Stimulated activated CD4-positive, alpha-beta T cell treated with anti-CD3 and anti-CD28 coated beads, Interleukin-12 subunit alpha, Interleukin-12 subunit beta, amount 100 ng/mL, for 48 hours (primary cell): ENCODE measurements at places on chromosomes 5 and 9.

DNA sequence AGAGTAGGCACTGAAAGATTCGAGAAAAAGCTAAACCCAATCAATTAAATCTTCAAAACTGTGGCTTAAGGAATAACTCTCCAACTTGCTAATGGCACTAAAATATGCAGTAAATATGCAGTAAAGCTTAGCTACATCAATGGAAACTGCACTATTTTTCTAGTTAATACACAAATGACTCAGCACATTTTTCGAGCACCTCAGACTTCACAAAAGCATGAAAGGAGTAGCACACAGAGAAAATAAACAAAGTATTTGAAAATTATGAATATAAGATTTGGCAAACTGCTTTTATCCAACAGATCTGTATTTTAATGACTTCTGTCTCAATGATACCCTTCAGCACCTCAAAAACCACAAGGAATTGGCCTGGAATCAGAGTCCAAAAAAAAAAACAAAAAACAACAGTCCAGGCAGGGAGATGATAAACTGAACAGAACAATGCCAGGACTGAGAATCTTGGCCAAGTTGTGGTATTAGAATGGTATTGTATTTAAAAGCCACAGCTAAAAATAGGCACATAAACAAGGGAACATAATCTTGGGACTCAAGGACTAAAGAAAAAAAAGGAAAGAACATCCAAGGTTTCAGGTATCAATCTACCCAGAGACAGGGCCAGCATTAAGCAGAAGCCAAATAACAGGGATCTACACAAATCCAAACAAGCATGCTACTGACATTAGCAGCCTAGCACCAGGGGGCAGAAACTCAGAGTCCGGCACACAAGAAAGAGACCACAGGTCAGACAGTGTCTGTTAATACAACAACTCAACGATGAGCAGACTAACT lies 21.4 kb downstream of the TMEM245 start:
- no peak for DNase-seq

- DNase-seq = peak; percentile 20
Measured at GRCh38 chr9:136138566-136138965, 19.9 kb upstream of the TMEM250 start.

DNA sequence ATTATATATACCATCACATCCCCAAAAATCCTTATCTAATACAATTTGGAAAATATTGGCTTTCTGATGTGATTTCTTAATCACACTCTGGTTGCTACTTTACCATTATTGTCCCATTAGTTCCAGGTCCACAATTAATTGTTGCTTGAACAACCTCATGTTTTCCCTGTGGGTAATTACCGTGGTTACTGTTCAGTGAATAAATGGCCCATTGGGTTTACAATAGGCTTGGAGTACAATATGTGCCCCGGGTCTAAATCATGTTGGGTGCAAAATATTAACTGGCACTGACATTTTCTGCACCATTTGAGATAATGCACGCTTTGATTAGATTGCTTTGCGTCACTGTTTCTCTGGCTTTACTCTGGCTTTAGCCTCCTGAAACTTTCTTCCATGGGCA lies 163.7 kb downstream of the GABBR2 start:
- DNase-seq = no peak

GRCh38 chr9:109238655-109239054 lies 71.6 kb upstream of the FRRS1L start:
- DNase-seq = no peak

GRCh38 chr5:7213525-7213924 lies 182.4 kb upstream of the ADCY2 start:
- no peak for DNase-seq

DNA sequence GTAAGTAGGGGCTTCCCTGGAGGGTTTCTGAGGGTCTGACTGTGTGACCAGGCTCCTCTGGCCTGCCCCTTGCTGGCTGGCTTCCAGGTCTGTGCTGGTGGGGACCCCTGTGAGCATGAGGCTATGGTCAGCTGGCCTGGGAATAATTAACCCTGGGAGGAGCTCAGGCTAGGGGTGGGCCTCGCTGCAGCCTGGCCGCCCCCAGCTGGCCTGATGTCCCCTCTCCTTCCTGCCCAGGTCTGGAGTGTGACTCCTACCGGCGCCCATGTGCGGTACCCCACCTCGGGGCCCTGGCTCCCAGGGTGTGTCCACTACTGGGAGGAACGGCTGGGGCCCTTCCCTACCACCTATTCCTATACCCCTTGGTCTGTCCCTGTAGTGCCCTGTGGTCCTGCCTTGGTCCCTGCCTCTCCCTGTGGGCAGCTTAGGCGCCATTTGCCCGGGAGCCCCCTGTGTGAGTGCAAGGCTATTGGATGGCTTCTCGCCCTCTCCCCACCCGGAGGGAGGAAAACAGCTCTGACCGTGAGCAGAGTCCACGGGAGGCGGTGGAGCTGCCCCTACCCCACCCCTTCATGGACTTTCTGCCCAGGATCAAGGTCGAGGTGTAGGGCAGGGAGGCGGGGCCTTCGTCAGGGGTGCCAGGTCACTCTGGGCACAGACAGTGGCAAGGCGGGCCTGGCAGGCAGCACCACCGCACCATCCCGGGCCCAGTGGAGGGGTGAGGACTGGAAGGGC lies 9.4 kb downstream of the RXRA start:
- DNase-seq = no peak

- no peak for DNase-seq
Measured at GRCh38 chr5:82561797-82562196, 283.6 kb upstream of the RPS23 start.

DNA sequence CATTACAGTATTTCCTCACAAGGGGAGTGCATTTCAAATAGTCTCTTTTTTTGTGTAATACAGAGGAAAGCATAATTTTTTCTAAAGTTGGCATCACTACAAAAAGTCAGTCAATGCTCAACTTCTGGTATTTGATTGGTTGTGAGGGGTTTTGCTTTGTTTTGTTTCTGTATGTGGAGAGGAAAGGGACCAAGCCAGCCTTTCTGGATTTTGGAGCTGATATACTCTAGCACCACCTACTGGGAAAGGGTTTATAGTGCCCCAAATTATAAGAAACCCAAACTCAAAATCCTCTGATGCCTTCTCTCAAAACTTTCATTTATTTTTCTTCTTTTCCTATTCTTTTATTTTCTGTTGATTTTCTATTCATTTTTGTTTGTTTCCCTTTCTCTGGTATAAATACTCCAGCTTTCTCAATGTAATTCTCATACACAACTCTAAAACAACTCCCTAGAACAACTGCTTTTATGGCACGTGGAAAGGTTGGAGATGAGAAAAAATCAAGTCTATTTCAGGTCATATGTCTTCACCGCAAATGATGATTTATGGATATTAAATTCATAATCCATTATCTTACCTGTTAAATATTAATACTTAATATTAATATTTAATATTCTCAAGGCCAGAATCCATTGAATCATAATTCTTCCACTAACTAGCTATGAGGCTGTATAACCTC lies 69.5 kb upstream of the ANXA1 start:
- no peak for DNase-seq

- no peak for DNase-seq
Measured at GRCh38 chr5:41770799-41771198, 99.4 kb downstream of the OXCT1 start.

GRCh38 chr9:35618854-35619799 lies 914 bp upstream of the CD72 start:
- DNase-seq = peak; percentile 21

GRCh38 chr5:160269017-160269416 lies 39.7 kb downstream of the FABP6 start:
- DNase-seq = no peak

GRCh38 chr5:133366438-133366837 lies 245.9 kb downstream of the FSTL4 start:
- DNase-seq = no peak

GRCh38 chr5:73895471-73895870 lies 269.5 kb downstream of the ARHGEF28 start:
- DNase-seq = no peak

DNA sequence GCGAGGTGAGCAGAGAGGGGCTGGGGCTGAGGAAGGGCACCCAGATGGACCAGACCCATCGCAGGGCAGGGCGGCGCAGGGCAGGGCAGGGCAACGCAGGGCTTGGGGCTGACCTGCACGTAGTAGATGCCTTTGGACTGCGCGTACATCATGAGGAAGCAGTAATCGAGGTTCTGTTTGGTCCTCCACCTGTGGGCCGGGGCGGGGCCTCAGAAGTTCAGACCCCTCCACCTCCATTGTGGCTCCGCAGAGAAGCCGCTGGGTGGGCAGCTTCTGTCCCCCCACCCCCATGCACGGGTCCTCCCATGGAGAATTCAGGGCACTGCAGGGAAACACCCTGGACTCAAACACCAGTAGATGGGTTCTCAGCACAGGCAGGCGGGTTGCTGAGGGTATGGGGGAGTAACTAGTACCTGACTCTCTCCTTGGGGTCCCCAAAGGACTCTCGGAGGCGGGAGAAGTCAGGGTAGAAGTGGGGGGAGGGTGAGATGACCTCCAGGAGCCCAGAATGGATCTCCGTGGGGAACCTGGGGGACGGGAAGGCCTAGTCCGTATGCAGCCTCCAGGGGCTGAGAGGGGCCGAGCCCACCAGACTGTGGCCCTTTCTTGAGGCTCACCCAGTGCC lies 6.4 kb downstream of the LTC4S start:
- no peak for DNase-seq

DNA sequence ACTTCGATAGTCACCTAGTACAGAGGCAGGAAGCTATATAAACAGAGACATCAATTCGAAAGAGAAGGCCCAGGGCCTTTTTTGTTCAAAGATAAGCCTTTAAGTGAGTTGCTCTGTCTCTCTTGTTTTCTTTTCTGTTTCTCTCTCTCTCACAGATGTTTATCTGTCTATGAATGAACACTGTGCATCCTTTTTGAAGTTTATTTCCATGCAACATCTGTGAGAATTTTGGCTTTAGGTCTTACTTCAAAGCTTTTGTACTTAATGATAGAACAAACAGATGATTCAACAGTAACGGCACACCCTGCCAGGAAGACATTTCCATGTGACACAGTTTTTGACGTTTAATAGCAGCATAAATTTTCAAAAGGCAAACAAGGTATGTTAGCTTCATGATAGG lies 1413.1 kb upstream of the CDH6 start:
- no peak for DNase-seq

- DNase-seq = no peak
Measured at GRCh38 chr5:122743261-122743660, 31.6 kb upstream of the SNX2 start.

- DNase-seq = no peak
Measured at GRCh38 chr5:65290677-65291076, 191.0 kb downstream of the ADAMTS6 start.

DNA sequence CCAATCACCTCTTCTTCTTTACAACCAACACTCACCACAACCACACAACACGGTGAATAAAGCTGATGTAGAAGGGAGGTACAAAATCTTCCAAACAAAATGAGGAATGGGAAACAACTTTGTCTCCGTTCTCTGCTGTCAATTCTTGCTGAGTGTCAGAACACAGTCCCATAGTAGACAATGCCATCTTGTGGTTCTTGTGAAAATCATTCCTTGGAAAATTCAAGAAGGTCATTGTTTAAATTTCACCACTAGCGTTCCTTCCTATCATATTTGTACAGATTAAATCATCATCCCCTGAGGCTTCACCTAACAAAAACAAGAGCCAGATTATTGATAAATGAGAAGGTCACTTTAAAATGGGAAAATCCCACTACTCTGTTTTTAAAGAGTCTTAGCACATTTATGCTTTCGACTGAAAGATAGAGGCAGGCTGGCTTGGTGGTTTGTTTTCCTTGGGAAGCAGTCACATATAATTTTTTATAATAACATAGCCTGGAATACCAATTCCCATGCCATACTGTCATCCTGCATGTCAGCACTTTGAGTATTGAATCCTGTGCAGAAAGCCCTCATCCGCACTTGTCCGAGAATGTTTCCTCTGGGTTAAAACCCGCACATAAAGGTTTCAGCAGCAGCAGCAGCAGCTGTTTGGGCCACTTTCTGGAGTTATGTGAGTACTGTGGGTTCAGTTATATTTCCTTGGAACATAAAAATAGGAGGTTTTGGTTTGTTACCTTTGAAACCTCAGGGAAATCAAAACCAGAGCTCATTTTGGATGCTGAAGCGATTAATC lies 395.0 kb upstream of the SMARCA2 start:
- DNase-seq = no peak

- no peak for DNase-seq
Measured at GRCh38 chr5:135269199-135269598, 129.8 kb downstream of the MACROH2A1 start.

- no peak for DNase-seq
Measured at GRCh38 chr5:149267241-149267973, 4.3 kb upstream of the AFAP1L1 start.

GRCh38 chr9:30774326-30774725 lies 1610.1 kb upstream of the ACO1 start:
- DNase-seq = no peak

DNA sequence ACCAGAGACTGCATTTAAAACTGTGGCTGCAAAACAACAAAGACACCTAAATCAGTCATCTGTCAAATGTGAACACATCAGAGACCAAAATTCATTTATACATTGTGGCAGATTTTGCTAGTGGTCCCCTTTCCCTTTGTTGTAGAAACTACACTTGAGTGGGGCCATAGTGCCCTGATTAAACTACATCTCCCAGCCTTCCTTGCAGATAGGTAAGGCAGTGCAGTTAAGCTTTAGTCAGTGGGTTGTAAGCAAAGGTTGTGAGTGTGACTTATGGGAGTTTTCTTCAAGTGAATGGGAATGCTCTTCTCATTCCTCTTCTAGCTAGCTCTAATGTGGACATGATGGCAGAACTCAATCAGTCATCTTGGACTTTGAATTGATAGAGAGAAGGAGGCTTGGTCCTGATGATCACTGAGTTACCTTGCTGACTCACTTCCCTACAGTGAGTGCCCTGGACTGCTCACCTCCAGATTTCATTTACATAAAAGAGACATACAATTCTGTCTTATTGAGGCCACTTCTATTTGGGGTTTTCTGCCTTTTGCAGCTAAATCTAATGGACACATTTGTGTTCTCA lies 35.2 kb upstream of the SPARC start:
- no peak for DNase-seq

GRCh38 chr9:31188496-31188895 lies 1195.9 kb upstream of the ACO1 start:
- DNase-seq = no peak

- no peak for DNase-seq
Measured at GRCh38 chr5:125228363-125229070, 482.1 kb upstream of the ZNF608 start.
